Stimulated activated CD8-positive, alpha-beta memory T cell treated with anti-CD3 and anti-CD28 coated beads, Interleukin-7, amount 100 ng/mL, for 1 hour (primary cell): ENCODE measurements at places on chromosomes 2 and 18.

DNA sequence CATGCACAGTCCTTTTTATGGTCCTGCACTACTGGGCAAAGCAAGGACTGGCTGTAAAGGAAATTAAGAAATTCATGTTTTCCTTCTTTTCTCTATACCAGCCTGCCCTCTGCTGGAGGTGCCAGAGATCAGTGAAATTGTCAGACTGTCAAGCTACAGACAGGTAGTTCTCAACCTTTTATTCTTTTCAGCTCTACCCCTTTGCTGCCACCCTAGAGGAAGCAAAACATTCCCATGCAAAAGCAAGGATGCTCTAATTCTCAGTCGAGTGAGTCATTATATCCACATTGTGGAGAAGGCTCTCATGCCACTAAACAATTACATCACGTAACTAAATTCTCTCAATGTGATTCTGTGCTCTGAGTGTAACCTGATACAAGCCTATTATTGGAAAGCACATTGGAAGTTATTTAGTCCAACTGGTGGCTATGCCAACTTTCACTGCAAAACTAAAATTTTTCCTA is 25.0 kb upstream of the RAPGEF4 start:
- no peak for DNase-seq

DNA sequence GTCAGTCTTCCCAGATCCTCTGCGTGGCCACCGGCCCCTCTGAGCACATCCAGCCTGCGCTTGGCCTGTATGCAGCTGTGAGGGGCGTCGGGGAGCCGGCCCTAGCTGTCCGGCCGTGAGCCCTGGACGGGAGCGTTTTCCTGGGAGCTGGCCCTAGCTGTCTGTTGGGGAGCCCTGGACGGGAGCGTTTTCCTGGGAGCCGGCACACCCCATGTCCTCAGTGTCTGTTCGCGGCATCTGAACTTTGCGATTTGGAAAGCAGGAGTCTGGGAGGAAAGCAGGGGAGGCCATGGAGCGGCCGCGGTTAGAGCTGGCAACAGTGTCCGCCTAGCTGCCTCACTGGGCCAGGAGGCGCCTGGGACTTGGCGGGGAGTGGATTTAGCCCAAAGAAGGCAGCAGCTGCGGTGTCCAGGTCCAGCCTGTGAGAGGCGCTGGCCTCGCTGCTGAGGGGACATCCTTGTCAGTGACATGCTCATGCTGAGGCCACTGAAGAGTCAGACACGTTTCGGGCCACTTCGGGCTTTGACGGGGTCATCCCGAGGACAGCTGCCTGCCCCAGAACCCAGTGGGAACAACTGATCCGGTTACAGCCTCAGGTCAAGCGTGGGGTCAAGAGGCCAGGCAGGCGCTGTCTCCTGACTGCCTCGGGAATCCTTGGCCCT is 75.8 kb downstream of the KCNG2 start:
- DNase-seq, result no peak

DNA sequence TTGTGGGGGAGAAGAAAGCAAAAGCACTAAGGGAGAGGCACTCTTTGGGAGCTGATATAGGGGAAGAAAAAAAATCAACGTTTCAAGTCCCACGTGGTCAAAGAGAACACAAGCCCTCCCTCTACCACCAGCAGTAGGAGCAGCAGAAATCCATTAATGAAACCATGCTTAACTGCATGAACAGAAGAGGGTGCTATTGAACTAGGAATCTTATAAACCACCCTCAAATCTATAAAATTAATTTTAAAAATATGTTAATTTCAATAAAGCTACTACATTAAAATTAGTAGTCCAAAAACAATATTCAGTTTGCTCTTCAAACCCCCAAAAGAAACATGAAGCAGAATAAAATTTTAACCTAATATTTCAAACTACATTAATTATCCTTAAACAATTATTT is 147.8 kb downstream of the TMEM18 start:
- no peak for DNase-seq

- no peak for DNase-seq
Measured at GRCh38 chr2:60437080-60437696, 116.3 kb downstream of the BCL11A start.

GRCh38 chr18:22640281-22640842 is 222.6 kb upstream of the CTAGE1 start:
- no peak for DNase-seq
